ENCODE measurements at places on chromosomes 1 and 21.

- no peak for DNase-seq
These were observed 9.3 kb downstream of the SLC2A5 start for GRCh38 chr1:9059891-9060744.

DNA sequence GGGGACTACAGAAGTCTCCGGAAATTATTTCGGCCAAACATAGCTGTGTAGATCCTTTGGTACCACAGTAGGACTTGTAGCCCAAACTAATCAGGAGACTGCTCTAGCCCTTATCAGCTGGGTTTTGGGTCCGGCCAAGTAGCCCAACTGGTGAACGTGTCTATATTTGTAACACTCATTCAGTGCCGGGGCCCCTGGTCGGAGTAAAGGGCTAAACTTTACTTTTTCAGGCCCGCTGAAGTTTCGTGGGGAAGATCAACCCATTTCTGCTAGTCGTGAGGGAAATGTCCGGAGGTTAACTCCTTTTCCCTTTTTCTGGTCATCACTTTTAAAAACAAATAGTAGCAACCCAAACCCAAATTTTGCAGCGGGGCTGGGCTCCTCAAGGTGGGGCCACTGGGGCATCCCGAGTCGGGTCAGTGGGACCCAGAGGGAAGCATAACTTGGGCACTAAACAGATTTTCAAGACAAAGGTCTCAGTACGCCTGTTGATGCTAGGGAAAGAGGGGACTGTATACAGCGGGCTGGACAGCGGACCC lies 1.7 kb downstream of the LHX9 start:
- DNase-seq, result no peak

DNA sequence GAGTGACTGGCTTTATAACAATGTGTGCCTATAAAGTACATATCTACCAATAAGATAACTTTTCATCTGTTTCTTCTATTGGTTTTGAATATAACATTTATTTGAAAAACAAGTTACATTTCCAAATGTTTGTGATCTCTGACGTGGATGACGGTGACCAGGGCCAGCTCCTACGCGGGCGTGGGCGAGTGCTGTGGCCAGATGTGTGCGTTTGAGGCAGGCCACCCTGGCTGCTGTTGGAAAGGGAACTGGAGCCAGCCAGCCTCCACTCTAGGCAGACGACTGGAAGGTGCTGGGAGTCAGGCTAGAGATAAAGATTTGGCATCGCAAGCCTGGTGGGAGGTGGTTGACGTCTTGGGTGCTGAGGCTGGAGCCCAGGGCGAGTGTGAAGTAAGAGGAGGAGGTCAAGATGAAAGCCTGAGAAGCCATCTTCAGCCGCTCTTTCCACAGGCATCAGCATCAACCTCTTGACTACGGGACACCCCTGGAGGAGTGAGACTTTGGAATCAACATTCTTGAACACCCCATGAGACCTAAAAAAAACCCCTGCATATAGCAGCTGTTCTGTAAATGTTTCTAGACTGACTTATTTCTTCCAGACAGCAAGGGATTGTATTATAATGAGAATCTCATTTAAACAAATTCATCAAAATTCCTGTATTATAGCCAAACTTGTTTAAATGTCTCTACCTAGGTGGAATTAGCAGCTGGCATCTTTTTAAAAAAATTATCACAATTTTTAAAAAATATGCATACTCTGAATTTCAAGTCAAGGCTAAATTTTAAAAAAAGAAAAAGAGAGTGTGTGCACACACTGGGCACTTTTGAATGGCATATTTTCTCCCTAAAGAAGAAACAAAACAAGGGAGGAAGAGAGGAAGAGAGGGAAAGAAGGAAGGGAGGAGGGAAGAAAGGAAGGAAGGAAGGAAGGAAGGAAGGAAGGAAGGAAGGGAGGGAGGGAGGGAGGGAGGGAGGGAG lies 112.5 kb upstream of the SLC44A3 start:
- no peak for DNase-seq

- DNase-seq, result peak; percentile 43
These were observed 46.7 kb downstream of the PHC2 start for GRCh38 chr1:33384040-33384812.

DNA sequence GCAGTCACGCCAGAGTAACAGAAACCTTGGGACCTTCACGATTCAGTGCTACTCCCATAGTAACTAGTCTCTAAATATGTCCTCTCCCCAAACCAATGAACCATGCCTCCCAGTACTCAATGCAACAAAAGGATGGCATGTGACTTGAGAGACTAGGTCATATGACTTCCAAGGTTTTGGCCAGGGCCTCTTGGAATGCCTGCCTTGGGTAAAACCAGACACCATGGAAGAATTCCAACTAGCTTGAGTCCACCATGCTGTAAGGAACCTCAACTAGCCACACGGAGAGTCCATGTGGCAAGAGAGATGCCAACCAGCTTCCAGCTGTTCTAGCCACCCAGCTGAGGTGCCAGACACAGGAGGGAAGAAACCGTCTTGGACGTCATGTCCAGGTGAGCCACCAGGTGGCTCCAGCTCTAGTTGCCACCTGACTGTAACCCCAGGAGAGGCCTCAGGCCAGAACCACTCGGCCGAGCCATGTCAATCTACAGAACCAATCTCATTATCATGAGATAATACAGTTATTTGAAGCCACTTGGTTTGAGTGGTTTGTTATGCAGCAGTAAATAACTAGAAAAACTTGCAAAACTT lies 115.0 kb downstream of the SYF2 start:
- DNase-seq, result peak; percentile 26

- DNase-seq, result no peak
These were observed 20.2 kb downstream of the MRPL37 start for GRCh38 chr1:54220004-54220811.

- DNase-seq, result no peak
These were observed 62.9 kb downstream of the TEX35 start for GRCh38 chr1:178575611-178576361.

DNA sequence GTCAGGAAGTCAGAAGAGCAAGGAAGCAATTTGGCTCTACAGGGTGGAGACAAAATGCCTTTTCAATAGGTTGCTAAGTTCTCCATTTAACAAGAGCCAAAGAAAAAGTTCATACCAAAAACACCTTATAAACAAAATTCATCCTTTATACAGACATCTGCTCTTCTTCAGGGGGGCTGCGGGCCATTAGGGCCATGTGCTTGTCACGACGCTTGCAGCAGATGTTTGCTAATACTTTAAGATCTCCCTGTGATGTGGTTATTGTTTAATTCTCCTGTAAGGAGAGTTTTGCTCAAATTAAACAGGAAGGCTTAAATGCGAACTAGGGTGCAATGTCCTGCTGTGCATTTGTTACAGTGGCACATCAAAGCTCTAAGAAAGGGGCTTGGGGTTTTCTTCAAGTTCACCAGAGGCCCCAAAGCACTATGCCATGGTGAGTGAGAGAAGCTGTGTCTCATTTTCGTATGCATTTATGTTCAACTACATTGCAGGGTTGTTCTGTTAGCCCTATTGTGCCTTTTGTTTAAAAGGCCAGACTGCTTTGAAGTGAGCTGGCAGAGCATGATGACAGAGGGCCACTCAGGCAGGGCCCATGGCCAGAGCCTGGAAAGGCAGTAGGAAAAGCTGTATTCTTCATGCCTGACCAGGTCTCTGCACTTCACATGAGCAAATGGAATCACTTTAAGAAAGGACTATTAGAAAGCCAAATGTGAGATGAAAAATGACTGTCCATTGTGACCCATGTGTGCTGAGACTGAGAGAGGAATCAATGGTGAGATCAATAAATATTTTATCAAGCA lies 24.8 kb upstream of the NTPCR start:
- no peak for DNase-seq

DNA sequence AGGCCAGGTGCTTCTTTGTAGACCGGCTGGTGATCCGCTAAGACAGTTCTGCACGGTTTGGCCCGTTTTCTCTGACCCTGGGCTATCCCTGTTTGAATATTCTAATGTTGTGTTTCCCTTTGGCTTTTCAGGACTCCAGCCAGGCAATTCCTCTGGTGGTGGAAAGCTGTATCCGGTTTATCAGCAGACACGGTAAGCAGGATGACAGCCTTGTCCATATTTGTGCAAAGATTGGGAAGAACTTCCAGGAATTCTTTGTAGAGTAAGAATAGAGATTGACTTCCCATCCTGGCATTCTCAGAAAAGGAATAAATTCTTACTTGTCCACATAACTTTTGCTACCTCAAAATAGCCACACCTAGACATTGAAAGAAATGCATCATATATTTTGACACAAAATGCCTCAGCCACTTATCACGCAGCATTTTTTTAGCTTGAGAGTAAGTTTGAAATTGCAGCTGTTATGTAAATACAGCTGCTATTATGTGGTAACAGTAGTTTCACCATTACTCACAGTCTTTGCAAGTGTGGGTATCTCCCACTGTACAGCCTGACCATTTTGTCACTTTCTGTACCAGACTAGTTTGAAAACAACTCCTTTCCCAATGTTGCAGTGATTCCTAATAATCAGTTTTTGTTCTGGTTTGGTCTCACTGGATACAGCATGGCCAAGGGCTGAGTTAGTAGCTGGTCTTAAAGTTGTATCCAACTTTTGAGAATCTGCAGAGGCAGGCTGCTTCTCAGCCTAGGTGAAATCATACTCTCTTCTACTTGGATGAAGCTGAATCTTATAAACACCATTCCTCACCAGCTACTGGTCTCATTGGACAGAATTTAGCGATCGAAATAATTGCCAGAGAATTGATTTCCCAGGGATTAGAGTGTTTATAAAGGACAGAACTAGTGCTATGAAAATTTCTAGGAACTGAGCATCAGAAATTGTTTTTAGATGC lies 40.0 kb upstream of the IKBKE start:
- DNase-seq, result peak; percentile 56

DNA sequence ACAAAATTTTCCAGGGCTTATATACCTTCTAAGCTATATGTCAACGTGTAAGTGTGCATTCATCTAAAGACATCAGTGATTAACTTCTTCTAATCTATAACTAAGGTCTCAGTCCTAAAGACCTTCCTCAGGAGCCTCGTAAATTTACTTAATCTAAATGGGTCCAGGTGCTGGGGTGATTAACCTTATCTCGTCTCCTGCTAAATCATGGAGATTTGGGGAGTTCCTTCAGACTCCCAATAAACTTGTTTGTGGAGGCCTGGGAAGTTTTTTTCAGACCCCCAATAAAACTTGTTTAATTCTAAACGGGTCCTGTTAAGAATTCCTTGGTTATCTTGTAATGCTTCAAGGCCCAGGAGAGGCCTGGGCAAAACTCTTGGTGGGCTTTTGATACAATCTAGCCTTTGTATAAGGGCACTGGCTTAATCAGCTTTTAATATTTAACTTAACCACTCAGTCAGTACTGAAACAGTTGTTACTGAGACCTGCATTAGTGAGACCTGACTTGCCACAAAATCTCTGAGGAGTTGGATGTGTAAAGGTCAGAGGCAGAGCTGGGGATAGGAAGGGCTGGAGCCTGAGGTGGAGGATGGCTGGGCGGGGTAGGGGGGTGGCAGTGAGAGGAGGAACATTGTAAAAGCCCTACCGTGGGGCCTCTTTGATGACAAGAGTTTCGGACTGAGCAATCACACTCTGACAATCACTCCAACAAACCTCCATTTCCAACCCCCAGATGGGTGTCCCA lies 6.2 kb upstream of the HMGCS2 start:
- no peak for DNase-seq

DNA sequence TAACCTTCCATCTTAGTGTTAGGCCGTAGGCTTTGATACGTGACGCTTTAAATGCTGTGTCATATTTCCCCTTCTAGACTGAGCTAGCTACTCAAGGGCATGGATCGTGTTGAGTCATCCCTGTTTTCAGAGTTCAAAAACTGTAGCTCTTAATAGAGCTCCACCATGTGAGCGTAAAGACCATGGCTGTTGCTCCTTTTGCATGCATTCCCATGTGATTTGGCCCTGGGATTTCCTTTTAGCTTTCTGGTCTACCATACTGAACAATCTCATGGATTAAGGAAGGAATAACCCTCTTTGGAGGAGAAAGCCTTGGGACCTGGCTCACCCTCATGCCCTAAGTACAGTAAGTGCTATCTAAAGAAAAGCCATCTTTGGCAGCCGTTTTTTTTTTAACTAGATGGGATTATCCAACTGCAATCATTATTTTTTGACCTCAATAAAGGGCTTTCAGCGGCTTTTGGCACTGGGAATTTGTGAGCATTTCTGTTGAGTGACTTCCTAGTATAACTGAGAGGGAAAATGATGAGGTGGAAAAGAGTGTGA lies 76.6 kb downstream of the PLPP3 start:
- no peak for DNase-seq

GRCh38 chr1:77143529-77144121 lies 75.6 kb downstream of the PIGK start:
- peak; percentile 8 for DNase-seq

- no peak for DNase-seq
These were observed 88.8 kb downstream of the TGFBR3 start for GRCh38 chr1:91797164-91797563.
